Activated T-helper 17 cell treated with anti-CD3 and anti-CD28 coated beads, Interleukin-2, amount 50 U/mL, for 72 hours (primary cell): ENCODE measurements at places on chromosomes 16 and 17. TPM values are rescaled to one million over a fixed set of nuclear protein-coding genes. Genes with fewer than 3 reads are reported as not detected.

GRCh38 chr17:7562208-7562605 is 488 bp downstream of the SENP3 start:
- ATAC-seq, result no peak

DNA sequence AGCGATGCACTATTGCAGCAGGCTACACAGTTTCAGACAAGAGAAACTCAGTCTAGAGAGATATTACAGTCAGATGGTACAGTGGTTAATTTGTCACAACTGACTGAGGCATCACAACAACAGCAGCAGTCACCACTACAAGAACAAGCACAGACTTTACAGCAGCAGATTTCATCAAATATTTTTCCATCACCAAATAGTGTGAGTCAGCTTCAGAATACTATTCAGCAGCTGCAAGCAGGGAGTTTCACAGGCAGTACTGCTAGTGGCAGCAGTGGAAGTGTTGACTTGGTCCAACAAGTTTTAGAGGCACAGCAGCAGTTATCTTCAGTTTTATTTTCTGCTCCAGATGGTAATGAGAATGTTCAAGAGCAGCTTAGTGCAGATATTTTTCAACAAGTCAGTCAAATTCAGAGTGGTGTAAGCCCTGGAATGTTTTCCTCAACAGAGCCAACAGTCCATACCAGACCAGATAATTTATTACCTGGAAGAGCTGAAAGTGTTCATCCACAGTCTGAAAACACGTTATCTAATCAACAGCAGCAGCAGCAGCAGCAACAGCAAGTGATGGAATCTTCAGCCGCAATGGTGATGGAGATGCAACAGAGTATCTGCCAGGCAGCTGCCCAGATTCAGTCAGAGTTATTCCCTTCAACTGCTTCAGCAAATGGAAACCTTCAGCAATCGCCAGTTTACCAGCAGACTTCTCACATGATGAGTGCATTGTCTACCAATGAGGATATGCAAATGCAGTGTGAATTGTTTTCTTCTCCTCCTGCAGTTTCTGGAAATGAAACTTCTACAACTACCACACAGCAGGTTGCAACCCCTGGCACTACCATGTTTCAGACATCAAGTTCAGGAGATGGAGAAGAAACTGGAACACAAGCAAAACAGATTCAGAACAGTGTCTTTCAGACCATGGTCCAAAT is 34.1 kb downstream of the NQO1 start:
- peak; percentile 93 for ATAC-seq

Gene FKBP10
- total RNA-seq, result 0.09 TPM

Gene ACAP1
- 527 TPM for total RNA-seq
